ENCODE measurements at places on chromosomes 6 and 20.

DNA sequence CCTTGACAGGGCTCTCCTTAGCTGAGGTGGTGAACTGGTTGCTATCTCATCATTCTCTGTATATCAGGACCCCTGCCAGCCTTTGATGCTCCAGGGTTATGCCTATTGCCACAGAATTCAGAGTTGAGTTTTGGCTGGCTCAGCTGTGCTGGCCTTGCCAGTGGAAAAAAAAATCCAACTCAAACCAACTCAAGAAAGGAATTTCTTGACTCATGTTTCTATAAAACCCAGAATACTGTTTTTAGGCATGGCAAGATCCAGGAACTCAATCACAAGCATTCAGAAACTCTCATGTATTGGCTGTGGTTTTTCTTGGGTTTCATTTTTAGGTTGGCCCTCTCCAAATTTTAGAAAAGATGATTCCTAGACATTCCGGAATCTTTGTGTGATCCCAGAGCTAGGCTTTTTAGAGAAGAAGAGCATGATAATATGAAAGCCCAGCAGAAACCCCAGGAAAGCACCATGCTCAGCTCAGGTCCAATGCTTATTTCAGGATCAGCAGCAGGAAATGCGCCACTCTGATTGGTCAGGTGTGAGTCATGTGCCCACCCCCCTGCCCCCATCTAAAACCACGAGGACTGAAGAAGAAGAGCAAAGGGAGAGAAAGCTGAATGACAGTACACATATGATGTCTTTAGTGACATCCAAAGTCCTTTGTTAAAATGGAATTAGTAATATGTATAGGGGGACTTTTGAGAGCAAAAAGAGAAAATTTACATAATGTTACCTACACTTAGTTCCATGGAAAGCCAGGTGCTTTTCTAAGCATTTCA lies 122.9 kb downstream of the RNF144B start:
- DNase-seq, result no peak

- no peak for DNase-seq
Observed at GRCh38 chr20:23569570-23569969, 1.3 kb upstream of the CST9L start.

DNA sequence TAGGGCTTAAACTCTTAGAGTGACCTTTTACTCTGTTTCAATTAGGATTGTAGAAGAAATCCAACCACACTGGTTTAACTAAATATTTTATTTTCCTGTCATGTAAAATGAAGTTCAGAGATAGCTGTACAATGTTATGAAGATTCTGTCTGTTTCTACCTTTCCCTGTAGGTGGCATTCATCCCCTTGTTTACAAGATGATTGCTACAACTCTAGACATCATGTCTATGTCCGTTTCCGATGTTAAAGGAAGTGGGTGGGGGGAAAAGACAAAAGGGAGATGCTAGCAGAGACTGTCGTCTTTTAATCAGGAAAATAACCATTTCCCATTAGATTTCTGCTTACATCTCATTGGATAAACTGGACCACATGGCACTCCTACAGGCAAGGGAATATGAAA lies 30.9 kb upstream of the RIMS1 start:
- no peak for DNase-seq

GRCh38 chr6:4640139-4640538 lies 136.1 kb upstream of the CDYL start:
- no peak for DNase-seq

GRCh38 chr20:60055740-60056139 lies 97.5 kb downstream of the CDH26 start:
- DNase-seq, result no peak

DNA sequence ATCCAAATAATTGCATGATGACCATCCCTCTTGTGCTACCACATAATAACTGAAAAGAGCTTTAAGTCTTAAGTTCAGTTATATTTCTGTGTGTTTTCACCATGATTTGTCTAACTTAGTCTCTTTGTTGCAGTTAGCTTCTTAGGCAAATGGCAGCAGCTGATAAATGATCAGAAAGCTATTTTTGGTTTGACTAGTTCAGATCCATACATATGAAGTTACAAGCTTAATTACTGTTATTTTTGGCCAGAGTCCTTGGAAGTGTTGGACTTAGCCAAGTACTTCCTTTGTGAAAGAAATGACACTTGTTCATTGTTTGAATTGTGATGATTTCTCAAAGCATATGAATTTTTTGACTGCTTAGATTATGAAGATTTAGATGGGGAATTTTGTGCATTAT lies 54.2 kb downstream of the HIVEP1 start:
- no peak for DNase-seq

GRCh38 chr20:1904135-1904534 lies 8.9 kb downstream of the SIRPA start:
- peak; percentile 30 for DNase-seq

DNA sequence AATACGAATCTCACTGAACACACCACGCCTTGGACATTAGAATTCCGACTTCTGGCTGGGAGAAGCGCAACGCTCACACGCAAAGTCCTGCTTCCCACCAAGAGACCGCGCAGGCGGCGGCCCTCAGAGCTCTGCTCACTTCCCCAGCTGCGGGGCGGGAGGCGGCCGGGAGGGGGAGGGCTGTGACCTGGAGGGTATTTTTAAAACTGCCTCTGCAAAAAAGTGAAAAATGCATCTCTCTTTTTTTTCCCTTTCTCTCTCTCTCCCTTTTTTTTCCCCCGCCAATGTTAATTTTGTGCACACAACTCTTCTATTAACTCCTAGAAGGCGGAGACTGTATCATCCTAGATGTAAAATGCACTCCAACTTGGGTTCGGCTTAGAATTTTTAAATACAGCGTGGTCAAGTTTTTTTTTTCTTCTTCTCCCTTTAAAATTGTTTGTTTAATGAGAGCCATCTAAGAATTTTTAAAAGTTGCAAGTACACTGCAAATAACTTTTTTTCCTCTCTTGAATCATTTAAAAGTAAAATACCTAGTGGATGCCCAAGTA lies 66.4 kb downstream of the STX11 start:
- DNase-seq, result no peak

DNA sequence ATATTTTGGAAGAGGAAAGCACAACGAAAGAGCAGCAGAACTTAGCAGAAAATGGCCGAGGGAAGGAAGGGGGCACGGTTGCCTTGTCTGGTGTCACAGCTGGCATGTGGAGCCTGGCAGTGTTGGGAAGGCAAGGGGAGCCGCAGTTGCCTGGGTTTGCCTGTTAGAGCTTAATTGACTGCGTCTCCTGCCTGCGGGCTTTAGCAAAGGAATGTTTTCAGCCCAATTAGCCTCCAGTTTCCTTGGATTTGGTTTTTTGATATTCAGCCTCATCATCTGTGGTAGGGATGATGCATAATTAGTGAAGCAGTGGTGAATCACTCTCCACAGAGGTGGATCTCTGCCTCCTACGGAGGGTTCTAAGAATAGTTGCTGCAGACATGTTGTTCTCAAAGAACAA lies 832.6 kb downstream of the QKI start:
- no peak for DNase-seq

- DNase-seq, result no peak
Observed at GRCh38 chr20:58818586-58819285, 32.0 kb downstream of the GNAS-AS1 start.

- DNase-seq, result no peak
Observed at GRCh38 chr6:84220809-84221409, 6.5 kb downstream of the CEP162 start.

- DNase-seq, result peak; percentile 61
Observed at GRCh38 chr6:24720131-24720603, 1.2 kb upstream of the C6orf62 start.

DNA sequence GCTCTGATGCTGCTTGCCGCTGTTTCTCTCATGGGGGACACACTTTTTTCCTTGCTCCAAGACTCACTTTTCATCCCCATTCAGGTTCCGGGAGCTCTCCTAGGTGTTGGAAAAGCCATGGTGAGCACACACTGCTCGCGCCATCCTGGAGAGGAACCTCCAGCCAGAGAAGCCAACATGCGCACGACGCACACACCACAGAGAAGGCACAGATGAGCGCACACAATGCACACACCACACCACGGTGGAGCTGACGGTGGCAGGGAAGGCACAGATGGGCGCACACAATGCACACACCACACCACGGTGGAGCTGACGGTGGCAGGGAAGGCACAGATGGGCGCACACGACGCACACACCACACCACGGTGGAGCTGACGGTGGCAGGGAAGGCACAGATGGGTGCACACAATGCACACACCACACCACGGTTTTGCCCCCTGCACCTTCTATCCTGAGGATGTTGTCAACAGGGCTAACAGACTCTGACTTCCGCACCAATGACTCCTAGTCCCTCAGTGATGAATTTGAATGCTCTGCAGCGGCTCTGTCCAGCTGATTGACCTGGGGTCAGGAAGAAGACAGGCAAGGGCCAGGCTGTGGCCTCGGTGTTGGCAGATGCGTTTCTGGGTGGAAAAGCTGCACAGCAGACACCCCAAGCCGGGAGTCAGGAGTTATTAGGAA lies 154.7 kb downstream of the ERMARD start:
- no peak for DNase-seq

GRCh38 chr6:84243240-84243639 lies 15.8 kb upstream of the CEP162 start:
- no peak for DNase-seq

GRCh38 chr20:51382986-51383821 lies 159.3 kb downstream of the NFATC2 start:
- DNase-seq, result no peak

DNA sequence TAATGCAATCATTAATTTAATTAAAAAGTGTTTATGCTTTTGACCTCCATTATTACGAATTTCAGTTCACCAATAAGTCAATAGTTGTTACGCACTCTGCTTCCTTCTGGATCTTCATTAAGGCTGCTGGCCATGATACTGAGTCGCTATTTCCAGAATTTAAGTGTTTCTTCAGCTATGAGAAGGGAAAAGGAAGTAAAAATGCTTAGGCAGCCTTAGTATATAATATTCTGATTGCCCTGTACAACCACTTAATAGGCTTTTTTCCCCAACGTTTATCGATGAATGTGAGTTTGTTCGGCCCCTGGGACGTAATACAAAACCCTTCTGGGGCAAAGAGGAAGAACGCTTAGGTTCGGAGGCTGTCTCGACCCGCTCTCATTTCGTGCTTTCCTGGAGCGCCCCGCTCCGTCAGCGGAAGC lies 644 bp downstream of the OARD1 start:
- DNase-seq, result no peak

DNA sequence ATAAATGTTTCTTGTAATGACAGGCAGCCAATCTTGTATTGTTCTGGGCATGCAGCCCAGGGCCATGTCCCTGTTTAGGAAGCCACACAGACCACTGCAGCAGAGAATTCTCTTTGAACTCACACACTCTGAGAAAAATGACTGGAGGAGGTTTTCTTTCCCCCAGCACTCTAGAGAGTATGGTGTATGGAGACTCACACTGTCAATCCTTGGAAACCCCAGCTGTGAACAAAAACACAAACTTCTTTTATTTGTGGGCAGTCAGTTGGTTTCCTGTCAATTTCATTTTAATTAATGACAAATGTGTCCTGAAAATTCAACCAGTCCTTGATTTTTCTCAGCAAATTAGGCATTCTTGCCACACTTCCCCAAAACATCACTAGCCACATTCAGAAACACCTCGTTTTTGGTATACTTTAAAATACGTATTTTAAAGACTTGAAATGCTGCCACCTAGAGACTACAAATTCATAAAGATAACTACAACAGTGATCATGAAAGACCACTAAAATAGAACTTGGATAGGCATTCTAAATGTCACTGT lies 52.9 kb upstream of the UFL1 start:
- DNase-seq, result no peak

GRCh38 chr6:109023356-109023925 lies 71.2 kb downstream of the SESN1 start:
- no peak for DNase-seq

DNA sequence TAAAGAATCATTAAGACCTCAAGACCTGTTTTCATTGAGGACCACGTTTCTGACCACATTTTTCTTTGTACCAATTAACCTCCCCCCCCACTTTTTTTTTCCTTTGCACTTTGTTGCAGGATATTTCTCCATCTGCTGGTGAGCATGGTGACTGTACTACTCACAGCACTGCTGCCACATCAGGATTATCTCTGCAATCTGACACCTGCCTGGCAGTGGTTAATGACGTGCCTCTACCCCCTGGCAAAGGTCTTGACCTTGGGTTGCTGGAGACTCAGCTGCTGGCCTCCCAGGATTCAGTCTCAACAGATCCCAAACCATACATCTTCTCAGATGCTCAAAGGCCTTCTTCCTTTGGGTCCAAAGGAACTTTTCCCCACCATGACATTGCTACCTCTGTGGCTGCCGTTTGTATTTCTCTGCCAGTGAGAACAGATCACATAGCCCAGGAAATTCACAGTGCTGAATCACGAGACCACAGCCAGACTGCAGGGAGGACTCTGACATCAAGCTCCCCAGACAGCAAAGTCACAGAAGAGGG lies 46.6 kb upstream of the EDN3 start:
- no peak for DNase-seq

- DNase-seq, result no peak
Observed at GRCh38 chr6:81238390-81238789, 514.1 kb downstream of the TENT5A start.

- DNase-seq, result no peak
Observed at GRCh38 chr6:89924231-89924630, 30.0 kb downstream of the GJA10 start.

- DNase-seq, result no peak
Observed at GRCh38 chr6:18203786-18204185, 48.6 kb downstream of the KDM1B start.

DNA sequence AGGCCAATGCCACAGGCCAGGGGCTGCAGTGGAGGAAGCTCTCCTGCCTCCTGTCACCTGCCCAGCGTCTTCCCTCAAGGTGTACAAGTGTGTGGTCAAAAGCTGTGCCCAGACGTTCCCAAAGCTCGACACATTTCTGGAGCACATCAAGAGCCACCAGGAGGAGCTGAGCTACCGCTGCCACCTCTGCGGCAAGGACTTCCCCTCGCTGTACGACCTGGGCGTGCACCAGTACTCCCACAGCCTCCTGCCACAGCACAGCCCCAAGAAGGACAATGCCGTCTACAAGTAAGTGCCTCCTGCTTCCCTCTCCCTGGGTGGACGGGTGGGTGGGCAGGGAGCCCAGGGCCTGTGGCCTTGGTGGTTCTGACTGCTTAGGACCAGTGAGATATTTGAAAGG lies 38.2 kb downstream of the ZNF341 start:
- DNase-seq, result no peak

DNA sequence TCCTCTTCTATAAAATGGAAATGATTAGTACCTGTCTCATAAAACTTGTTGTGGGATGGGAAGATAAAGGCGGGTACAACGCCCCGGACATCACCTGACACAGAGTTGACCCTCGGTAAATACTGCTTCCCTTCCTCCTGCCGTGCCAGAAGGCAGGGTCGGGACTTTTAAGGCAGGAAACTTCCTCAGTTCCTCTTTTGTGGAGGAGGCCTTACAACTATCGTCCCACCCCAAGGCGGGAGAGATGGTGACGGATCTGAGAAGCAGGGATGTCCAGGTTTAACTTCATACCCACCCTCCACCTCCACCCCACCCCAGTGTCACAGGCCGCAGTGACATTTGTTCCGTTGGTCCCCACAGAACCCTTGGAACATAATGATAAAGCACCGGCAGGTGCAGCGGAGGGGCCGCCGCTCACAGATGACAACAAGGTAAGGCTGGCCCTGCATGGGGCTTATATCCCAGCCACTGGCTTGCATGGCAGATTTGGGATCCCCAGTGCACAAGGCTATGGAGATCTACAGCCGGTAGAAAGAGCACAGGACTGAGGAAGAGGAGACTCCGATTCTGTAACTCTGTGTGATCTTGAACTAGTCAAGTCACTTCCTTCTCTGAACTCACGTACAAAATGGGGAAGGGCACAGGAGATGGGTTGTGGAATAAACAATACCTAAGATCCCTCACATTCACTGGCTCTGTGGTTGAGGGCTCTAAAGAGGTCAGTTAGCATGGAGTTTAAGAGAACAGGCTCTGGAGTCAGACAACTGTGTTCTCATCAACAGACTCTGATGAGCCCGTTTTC lies 764 bp downstream of the DNTTIP1 start:
- no peak for DNase-seq

- DNase-seq, result no peak
Observed at GRCh38 chr20:3788685-3789155, 2.2 kb upstream of the CENPB start.
